ENCODE measurements at places on chromosomes 11 and 22.

- DNase-seq: no peak
Observed at GRCh38 chr11:34411111-34411510, 27.6 kb upstream of the CAT start.

GRCh38 chr11:45518141-45518832 is 147.1 kb downstream of the CHST1 start:
- no peak for DNase-seq

- no peak for DNase-seq
Observed at GRCh38 chr11:3086114-3086513, 28.9 kb upstream of the CARS1 start.

DNA sequence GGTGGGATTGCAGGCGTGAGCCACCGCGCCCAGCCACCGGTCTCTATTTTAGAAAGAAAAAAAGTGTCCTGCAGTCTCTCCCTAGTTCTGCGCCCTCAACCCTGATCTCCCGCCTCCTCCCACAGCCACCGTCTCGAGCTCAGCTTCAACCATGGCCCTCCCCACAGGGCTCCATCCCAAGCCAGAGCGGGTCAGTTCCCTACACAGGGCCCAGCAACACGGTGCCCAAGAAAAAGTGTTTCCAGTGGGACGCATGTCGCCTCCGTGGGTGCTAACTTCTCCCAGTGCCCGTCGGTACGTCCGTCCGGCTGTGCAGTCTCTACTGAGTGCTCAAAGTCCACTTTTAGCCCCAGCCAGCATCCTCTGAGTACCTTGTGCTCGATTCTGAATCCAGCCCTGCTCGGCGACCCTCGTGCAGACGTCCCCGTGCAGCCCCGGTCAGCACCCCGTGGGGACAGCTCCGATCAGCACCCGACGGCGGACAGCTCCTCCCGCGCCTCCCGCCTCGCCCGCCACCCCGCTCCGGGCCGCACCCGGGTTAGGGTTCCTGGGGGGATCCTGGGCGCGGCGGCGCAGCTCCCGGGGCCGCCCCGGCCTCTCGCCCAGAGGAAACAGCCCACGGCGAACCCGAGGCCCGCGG is 657 bp upstream of the MAPK8IP2 start:
- no peak for DNase-seq

DNA sequence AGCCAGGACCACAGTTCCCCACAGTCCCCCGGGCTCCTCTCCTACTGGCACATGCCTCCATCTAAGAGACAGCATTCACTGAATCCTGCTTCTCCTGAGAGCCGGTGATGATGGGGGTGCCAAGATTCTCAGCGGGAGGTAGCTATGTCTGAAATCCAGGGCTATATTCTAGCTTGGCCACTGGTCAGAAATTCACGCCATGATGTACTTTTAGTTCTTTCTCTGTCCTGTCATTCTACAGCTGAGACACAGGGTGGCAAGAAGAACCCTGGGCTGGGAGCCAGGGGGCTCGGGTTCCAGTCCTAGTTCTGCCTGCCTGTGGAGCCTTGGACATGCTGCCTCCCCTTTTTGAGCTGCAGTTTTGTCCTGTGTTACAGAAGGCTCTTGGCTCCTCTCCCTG is 59.2 kb upstream of the PHOX2A start:
- no peak for DNase-seq

DNA sequence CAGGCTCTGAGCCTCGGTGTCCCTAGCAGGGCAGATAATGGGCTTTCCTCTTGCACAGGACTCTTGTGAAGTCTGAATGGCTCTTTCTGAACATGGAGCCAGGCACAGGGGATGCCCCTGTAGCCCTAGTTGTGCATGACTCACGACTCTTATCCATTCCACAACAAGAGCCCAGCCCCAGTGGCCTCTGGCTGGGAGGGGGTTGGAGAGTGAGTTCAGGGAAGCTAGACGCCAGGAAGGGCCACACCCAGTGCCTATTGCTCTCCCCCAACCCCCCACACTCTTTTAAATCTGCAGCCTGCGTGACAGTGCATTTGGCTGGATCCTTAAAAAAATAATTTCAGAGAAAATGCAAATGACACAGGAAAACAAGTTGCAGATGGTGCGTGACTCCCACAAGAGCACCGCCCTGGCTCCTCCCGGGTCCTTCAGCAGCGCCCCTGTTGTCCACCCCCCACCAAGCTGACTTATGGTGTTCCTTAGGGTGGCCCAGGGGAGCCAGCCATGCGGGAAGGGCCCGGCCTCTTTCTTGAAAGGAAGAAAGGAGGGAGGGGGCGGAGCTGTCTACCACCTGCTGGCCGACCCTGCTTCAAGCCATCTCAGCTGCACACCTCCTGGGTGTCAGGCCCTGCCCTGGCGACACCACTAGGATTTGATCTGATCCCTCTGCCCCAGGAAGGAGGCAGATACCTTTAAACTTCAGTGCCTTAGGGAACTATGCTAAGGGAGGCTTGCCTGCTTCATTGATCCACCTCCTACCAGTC is 74.7 kb downstream of the MN1 start:
- DNase-seq: peak; percentile 75

DNA sequence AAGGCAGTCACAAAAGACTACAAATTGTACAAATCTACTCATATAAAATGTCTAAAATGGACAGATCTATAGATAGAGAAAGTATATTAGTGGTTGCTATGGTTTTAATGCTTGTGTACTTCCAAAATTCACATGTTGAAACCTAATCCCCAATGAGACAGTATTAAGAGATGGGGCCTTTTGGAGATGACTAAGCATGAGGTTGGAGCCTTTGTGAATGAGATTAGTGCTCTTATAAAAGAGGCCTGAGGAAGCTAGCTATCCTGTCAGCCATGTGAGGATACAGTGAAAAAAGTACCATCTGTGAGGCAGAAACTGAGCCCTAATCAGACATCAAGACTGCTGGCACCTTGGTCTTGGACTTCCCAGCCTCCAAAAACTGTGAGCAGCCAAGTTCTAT is 82.6 kb downstream of the CYP2R1 start:
- no peak for DNase-seq

GRCh38 chr11:78698612-78699011 is 123.9 kb upstream of the NARS2 start:
- peak; percentile 91 for DNase-seq

DNA sequence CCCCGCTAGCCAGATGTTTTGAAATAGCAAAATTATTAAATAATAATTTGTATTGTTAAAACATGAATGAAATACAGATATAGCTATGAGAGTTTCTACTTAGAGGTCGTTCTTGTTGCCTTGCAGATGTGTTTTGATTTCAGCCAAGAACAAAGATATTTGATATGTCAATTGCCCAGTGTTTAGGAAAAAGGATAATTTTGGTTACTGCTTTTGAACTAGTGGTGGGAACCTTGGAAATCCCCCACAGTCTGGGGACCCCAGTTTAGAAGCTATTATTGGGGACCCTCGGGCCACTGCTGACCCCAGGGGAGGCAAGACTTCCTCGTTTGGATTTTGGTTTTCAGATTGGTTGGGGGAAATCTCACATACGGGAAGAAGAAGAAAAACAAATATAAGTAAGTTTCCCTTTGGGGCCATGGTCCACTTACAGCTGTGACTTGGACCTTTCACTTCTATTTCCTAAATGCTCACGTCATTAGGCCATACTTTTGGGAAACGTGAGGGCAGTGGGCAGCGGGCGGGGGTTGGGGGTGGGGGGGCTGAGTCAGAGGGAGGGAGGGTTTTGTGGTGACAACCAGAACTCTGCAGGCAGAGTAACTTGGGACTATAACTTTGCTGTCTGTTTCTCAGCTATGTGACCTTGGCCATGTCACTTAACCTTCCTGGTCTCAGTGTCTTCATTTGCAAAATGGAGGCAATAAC is 37.0 kb downstream of the LDLRAD3 start:
- peak; percentile 49 for DNase-seq

DNA sequence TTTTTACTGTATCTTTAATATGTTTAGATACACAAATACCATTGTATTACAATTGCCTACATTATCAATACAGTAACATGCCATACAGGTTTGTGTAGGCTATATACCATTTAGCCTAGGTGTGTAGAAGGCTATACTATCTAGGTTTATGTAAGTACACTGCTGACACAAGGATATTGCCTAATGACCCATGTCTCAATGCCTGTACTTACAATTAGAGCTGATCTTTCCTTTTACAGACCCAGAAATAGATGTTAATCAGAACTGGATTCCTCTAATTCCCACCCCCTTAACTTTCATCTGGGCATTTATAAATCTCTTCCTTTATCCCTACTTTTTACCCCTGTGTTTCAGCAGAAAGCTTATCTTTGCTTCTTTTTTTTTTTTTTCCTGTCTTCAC is 229.5 kb downstream of the METTL15 start:
- no peak for DNase-seq

DNA sequence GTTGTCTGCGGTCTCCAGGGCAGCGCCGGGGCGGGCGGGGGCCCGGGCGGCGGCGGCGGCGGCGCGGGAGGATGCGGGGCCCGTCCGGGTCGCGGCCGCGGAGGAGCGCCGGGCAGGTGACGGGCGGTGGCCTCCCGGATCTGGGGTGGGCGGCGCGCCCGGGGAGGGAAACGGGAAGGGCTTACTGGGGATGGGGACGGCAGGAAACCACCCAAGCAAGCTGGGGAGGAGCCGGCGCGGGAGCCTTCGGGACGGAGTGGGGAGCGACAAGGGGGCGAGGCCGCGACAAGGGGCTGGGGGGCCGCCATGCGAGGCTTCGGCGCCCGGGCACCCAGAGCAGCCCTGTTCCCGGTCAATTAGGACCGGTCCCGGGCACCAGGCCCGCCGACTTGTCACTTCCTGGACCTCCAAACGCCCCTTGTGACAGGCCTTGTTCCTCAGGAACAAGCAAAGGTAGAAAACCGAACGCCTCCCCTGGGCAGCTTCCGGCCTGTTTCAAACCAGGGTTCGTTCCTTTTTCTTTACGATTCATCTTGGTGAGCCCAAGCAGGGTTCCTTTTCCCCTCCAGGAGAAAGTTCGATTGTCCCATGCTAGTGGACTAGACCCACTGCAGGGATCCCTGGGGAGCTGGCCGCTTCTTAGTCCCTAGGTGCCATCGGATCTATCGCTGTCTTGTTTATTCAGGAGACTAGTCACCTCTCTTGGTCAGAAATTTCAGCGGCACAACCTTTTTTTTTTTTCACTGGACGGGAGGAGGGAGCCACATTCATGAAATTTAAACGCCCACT is 492 bp downstream of the JHY start:
- DNase-seq: peak; percentile 8

GRCh38 chr11:96049426-96049825 is 125.5 kb upstream of the MTMR2 start:
- DNase-seq: no peak

- DNase-seq: peak; percentile 19
Observed at GRCh38 chr11:100923555-100923954, 206.1 kb downstream of the PGR start.

DNA sequence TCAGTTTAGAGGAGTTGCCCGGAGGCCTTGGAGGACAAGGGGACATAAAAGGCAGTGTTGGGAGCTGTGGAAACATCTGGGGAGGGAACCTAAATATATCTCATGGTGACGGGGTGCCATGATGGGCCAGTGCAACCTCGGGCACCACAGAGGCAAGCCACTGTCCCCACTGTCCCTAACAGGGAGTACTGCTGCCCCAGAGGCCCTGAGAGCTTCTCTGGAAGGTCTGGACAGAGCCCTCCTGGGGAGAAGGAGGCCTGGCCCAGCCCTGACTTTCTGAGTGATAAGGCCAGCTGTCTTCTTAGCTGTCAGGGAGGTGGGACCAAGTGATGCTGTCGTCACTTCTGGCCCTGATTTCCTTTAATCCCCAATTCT is 5.5 kb upstream of the P2RY6 start:
- DNase-seq: no peak

GRCh38 chr11:45649544-45650165 is 15.8 kb downstream of the CHST1 start:
- DNase-seq: no peak

DNA sequence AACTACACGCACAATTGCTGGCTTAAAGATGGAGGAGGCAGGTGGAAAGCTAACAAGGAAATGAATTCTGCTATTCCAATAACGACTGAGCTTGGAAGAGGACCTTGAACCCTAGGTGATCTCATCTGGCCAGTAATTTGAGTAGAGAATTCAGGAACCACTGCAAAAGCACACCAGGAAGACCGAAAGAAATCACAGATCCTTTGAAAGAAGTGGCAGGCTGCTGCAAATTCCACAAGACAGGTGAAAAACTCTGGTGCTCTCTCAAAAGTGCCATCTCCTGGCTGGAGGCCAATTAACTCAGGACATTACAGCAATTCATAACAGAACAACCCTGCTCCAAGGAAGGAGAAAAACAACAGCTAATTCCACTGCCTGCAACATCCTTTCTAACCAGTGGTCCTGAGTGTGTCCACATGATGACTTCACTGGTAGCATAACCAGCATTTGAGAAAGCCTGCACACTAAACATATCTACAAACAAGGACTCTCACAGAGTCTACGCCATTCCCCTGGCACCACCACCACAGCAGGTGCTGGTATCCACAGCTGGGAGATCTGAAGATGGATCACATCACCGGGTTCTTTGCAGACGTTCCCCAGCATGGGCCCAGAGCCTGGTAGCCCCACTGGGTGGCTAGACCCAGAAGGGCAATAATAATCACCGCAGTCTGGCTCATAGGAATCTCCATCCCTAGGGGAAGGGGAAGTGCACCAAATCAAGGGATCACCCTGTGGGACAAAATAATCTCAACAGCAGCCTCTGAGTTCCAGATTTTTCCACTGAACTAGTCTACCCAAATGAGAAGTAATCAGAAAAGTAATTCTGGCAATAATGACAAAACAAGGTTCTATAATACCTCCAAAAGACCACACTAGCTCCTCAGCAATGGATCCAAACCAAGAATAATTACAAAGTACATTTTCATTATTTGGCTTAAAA is 44.9 kb upstream of the CLTCL1 start:
- DNase-seq: no peak

DNA sequence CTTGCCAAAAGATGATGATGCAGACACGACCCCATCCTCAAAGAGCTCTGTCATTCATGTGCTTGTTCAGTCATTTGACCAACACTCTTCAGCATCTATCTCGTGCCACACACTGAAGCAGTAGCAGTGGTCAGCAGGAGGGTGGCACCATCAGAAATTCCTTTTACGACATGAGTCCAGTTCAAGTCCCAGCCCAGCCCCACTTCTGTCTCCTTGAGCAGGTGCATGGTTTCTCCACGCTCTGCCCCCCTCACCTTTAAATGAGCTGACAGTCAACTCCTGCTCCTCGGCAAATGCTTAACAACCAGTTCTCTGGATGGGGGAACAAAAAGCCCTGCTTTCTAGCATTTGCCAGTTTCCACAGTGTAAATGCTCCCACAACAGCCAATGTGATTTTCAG is 60.9 kb downstream of the SYN3 start:
- DNase-seq: no peak

DNA sequence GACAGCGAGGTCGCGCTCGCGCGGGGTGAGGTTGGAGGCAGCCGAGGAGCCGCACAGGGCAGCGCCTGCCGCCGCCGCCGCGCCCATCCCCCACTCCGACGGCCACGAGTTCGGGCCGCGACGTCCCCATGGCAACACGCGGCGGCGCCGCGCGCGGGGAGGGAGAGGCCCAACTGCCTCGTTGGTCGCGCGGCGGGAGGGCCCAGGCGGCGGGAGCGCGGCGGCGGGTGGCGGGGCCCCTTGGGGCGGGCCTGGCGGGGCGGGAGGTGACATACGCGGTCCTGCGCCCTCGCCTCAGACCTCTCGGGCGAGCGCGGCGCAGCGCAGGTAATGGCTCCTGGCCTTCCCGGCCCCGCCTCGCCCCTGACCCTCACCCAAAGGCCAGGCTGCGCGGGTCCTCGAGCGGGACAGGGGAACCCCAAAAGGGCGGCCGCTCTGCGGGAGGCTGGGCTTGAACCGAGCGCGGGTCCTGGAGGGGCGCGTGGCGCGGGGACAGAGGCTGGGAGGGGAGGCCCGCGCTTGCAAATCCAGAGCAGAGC is at the start of gene DEUP1:
DEUP1 (plus strand) TSS at position 297 of the 539 bp plus-strand sequence. CDS start 1,518 bp downstream, outside the sequence.
- DNase-seq: no peak

- DNase-seq: no peak
Observed at GRCh38 chr11:9379041-9379440, 5.4 kb upstream of the IPO7 start.

GRCh38 chr11:79110796-79111195 is 330.0 kb downstream of the TENM4 start:
- no peak for DNase-seq
